Spleen (tissue), 13 donors: ENCODE measurements at places on chromosomes 4 and X. TPM values are rescaled to one million over a fixed set of nuclear protein-coding genes. Genes with fewer than 3 reads are reported as not detected.

DNA sequence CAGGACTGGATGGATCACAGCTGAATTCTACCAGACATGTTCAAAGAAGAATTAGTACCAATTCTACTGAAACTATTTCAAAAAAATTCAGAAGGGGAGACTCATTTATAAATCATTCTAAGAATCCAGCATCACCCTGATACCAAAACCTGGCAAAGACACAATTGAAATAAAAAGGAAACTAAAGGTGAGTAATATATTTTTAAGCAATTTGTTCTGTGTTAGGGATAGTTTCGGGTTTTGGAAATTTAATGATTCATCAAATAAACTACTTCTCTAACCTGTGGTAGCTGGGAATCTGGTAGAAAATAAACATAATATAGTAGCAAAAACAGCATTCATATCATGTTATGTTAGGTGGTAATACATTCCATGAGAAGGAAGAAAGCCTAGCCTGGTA lies 662.2 kb upstream of the BOD1L1 start:
- DNase-seq: no peak

GRCh38 chrX:129590596-129590995 lies 50.5 kb downstream of the OCRL start:
- DNase-seq: no peak

GRCh38 chr4:106245176-106245575 lies 70.8 kb downstream of the TBCK start:
- DNase-seq: no peak

DNA sequence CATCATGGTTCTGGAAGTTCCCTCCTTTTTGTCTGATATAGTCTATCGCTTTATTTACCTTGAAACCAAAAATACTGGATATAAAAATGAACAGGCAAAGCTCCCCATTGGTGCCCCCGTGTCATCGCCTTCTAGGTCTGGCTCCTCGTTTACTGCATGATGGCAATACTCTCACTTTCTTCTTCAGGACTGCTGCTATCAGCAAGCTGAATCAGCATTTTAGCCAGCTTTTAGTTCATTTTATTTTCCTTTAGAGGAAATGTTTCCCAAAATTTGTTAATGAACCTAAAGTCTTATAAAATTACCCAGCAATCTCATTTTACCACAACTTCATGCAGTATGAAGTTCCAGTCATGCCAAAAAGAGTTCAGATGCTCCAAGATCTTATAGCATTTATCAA lies 80.5 kb downstream of the ZIC3 start:
- DNase-seq: no peak

DNA sequence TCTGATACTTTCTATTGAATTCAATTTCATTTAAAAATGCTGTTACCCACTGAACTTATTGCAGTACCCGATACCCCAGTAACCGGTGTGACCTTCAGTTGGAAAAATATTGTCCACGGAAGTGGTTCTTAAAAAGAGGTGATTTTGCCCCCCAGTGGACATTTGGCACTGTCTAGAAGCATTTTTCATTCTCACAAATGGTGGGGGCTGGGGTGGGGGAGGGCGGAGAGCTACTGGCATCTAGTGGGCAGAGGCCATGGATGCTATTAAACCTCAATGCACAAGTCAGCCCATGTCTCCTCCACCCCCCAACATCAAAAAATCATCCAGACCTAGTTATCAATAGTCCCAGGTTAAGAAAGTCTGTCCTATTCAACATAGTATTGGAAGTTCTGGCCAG lies 19.6 kb upstream of the CHM start:
- DNase-seq: no peak

DNA sequence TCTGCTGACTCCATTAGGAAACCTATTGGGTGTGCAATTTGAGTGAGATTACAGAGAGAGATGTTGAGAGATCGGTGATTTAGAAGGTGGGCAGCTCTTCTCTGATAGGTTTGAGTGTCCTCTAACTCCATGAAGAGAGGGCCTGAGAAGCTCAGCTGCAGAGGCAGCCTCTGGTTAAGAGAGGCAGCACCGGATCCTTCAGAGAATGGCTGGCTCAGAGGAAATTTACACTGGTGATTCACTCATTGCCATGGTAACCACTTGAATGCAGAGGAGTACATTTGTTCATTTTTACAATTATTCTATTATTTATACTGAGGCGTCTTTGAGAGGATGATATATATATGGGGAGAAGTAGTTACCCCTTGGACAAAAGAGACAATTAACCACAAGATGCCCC lies 171.7 kb downstream of the PDGFRA start:
- no peak for DNase-seq

DNA sequence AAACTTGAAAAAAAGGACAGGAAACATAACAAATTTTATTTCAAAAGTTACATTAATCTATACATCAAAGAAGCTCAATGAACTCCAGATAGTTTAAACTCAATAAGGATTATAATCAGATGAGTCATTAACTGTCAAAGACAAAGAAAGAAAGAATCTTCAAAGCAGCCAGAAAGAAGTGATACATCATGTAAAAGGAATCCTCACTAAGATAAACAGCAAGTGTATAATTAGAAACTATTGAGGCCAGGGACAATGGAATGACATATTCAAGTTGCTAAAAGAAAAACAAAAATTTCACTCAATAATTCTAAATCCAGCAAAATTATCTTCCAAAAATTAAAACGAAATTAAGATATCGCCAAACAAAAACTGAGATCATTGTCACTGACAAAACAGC lies 161.6 kb upstream of the NWD2 start:
- DNase-seq: no peak

- no peak for DNase-seq
Measured at GRCh38 chr4:145540235-145540634, 58.6 kb downstream of the SMAD1 start.

DNA sequence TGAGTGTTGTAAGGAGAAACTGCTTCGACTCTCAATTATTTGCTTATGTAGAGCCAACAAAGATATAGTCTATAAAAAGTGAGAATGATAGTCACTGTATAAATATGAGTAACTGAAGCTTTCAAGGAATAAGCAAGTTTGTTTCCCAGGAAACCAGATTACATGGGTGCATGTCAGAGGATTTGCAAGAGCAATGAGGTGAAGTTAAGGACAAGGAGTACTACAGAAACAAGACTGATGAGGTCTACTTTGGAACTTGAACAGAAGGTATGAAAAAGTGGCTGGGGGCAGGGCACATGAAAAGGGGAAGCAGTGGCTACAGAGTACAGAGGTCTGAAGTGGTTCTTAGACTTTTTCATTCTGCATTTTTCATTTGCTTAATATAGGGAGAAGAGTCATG lies 321.0 kb upstream of the CXXC4 start:
- DNase-seq: no peak

DNA sequence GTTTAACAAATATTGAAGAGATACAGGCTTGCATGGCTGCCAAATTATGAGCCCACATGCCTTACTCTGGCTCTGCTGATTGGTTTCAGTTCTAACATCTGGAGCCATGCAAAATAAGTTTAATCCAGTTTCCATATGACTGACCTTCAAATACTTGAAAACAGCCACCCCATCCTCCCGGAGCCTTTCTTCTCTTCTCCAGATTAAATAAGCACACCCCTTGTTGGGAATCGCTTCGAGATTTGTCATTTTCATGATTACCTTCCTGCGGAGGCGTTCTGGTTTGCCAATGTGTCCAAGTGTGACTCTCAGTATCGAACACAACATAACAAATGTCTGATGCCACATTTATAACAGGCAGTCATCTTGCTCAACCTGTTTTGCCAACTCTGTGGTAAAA lies 101.6 kb upstream of the JADE1 start:
- no peak for DNase-seq

DNA sequence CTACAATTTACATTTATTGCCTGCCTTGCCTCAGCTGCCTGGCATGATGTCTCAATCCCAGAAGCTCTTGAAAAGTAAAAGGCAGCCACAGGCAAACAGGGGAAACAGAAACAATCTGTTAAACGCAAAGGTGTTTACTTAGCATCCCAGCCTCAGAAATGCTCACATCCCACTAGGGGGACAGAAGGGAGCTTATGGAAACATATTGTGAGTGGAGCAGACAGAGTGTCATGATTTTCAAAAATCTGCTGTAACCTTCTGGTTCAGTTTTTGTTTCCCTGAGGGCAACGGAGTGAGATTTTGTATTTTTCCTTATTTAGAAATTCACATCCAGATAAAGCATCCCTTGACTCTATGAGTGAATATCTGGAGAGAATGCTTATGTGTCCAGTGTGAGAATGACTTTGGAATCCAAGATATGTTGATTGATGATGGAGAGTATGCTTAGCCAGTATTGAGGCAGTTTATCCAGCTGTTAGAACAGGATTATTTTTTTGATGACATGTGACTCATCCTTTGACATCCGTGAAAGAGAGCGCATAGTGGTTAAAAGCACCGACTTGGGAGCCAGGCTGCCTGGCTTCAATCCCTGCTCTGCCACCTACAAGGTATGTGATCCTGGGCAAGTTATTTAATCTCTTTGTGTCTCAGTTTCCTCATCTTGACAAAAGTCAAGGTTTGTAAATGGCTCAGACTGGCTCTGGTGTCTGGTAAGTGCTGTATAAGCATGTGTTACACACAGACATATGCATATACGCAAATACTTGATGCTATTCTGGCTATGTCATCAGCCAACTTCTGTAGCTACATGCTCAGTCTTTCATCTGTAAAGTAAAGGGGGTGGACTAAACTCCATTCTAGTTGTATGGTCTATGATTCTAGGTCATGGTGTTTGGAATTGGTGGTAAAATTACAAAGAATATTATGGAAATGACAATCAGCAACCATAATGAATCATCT lies 381.2 kb downstream of the RAPGEF2 start:
- DNase-seq: no peak

- DNase-seq: no peak
Measured at GRCh38 chr4:37928426-37929416, 31.5 kb upstream of the PTTG2 start.

DNA sequence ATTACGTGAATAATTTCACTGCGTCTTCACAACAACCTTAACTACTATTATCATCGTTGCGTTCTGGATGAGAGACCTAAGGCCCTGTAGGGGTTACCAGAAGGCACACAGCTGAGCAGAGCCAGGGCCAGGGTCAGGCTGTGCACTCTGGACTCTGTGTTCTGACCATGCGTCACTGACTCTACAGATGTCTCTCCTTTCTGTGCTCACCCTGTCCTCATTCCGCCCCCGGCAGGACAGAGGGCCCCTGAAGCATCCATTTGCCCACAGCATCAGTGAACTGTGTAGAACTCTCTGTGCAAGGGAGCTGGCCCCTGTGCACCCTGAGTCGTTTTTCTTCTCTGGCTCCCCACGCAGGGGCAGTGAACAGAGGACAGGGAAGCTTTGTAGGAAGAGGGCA lies 21.3 kb downstream of the GPKOW start:
- DNase-seq: no peak

- no peak for DNase-seq
Measured at GRCh38 chr4:153116291-153116680, 88.0 kb upstream of the TRIM2 start.

- DNase-seq: no peak
Measured at GRCh38 chr4:114310296-114310925, 288.2 kb upstream of the UGT8 start.

- no peak for DNase-seq
Measured at GRCh38 chr4:24915121-24915922, 2.5 kb upstream of the CCDC149 start.

- DNase-seq: no peak
Measured at GRCh38 chr4:159503236-159504008, 400.5 kb downstream of the RAPGEF2 start.

GRCh38 chr4:24145591-24145990 lies 255.7 kb upstream of the PPARGC1A start:
- no peak for DNase-seq

DNA sequence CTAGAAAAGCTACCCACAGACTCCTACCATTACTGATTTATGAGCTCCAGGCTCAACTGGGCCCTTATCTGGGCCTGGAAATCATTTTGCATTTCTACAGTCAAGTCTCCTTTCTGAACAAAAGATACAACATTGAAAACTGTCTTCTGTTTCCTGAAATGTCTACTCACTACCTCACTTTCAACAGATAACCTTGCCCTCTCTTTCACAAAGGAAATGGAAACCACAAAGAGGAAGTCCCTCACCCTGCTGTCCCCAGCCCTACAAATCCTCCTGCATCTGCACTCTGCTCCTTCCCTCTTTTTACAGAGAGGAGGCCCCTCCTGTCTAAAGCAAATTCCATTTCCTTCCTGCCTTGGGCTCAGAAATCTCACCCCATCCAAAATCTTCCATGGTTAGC lies 24.8 kb upstream of the CYBB start:
- no peak for DNase-seq

- DNase-seq: no peak
Measured at GRCh38 chr4:173669460-173670179, 139.6 kb upstream of the HAND2 start.

The PAGE4 gene
- total RNA-seq: not detected

The STAP1 gene
- total RNA-seq: 40.1 TPM

The RASGEF1B gene
- total RNA-seq: 69.5 TPM

The ZNF674 gene
- total RNA-seq: 4.2 TPM

The CT55 gene
- total RNA-seq: not detected

The EIF4E gene
- total RNA-seq: 66.6 TPM

The NLGN4X gene
- total RNA-seq: 4.3 TPM
